Keratinocyte (primary cell): ENCODE measurements at places on chromosomes 2 and 18. TPM values are rescaled to one million over a fixed set of nuclear protein-coding genes. Genes with fewer than 3 reads are reported as not detected.

The SNED1 gene
- polyA plus RNA-seq, result under 0.01 to 0.12 TPM (median 0.04 TPM) in 3 replicates

The PGAP1 gene
- 4.4 to 7.1 TPM (median 5.6 TPM) in 3 replicates for polyA plus RNA-seq

DNA sequence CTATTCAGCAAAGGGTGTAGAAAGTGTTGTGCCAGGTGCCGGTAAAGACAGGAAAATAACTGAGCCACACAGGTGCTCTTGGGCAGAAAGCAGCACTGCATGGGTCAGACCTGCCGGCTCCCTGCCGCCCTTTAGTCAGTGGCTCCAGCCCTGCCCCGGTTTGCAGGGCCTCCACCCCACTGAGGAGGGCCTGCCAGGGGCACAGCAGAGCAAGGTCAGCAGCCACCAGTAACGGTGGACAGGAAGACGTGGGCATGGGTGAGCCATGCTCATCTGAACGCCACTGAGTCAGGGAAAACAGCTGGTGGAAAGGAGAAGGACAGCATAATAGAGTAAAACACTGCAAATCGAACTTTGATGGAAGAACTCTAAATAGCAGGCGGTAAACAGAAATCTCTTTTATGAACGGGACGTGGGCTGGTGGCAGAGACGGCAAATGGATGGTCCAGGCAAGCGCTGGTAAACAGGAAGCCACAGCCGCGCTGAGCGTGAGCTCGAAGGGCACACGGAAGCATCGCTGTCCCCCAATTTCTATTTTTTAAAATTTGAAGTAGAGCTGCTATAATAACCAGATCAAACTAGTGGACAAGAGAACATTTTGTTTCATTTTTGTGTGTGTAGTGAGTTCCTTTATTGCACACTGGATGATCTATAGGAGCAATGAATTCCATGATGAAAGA lies 141.8 kb upstream of the ALKAL2 start:
- peaks cover 9% of the 10 kb centered on the region for H3K4me1 ChIP-seq
- DNase-seq, result no peak
- no peak overlapping the region for H3K4me3 ChIP-seq
- no peaks in the 10 kb centered on the region for H3K36me3 ChIP-seq
- H3K27me3 ChIP-seq, result no peaks in the 10 kb centered on the region

DNA sequence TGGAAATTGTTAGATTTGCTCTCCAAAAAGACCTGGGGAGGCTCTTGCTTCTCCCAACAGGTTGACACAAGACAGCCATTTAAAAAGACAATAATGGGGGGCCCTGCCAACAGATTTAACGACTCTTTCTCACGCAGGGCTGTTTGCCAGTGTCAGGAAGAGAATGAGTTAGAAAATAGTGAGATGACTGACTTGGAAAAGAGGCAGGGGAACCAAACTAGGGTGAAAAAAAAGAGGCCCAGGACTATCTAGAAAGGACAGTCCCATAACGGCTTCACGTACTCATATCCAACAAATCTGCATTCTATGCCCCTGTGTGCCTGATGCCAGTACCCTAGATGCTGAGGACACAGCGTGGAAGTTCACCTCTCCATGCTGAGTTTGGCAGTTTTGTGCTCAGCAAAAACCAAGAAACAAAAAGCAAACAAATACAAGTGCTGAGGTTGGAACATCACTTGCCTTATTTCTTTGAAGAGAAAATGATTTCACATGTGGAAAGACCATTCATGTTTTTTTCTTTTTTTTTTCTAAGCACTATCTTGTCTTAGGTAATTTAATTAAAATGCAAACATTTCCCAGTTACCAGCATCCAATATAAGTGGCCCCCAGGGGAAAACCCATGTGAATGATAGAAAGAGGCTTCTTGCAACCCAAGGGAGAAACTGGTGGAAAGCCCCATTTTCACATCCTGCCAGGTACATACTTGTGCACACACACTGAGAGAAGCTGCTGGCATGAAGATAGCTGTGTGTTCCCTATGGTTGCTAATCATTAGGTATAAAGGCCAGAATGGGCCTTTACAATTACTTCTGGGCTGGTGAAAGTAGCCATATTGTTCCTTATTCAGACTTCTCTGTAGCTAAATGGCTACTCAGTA lies 10.6 kb upstream of the WIPF1 start:
- H3K36me3 ChIP-seq, result no peaks in the 10 kb centered on the region
- no peaks in the 10 kb centered on the region for H3K27me3 ChIP-seq
- H3K27ac ChIP-seq, result no peak overlapping the region
- DNase-seq, result no peak

- H3K27ac ChIP-seq, result no peak overlapping the region
- H3K36me3 ChIP-seq, result peaks cover 18% of the 10 kb centered on the region
- H3K4me1 ChIP-seq, result peaks cover 6% of the 10 kb centered on the region
- H3K4me3 ChIP-seq, result no peak overlapping the region
- H3K27me3 ChIP-seq, result no peaks in the 10 kb centered on the region
- DNase-seq, result no peak
Observed at GRCh38 chr18:79941473-79942119, 9.9 kb downstream of the SLC66A2 start.

GRCh38 chr2:144703852-144704708 lies 184.2 kb upstream of the ZEB2 start:
- DNase-seq, result peak; percentile 40
- H3K36me3 ChIP-seq, result no peaks in the 10 kb centered on the region
- no peak overlapping the region for H3K4me3 ChIP-seq
- no peaks in the 10 kb centered on the region for H3K27me3 ChIP-seq
- H3K4me1 ChIP-seq, result peaks cover 7% of the 10 kb centered on the region

GRCh38 chr2:38474715-38475566 lies 97.9 kb upstream of the ATL2 start:
- no peaks in the 10 kb centered on the region for H3K27me3 ChIP-seq
- no peak overlapping the region for H3K4me3 ChIP-seq
- no peak overlapping the region for H3K27ac ChIP-seq
- H3K36me3 ChIP-seq, result no peaks in the 10 kb centered on the region
- H3K4me1 ChIP-seq, result no peaks in the 10 kb centered on the region

The SLC40A1 gene
- polyA plus RNA-seq, result 0.02 to 0.18 TPM (median 0.09 TPM) in 3 replicates

DNA sequence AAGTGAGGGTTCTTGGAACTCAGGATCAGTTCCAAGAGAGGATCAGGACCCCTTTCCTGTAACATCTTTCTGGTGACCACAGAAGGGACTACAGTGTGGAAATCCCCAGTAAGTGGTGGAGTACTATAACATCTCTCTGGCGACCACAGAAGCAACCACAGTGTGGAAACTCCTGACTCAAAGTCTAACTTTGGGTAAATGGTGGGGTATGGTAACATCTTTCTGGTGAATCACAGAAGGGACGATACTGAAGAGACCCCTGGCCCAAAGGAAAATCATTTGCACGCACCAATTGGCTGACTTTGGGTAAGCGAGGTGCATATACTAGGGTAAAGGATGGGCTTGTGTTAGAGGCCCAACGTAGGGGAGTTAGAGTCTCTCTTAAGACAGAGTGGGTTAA lies 56.3 kb upstream of the GULP1 start:
- DNase-seq, result no peak
- H3K4me3 ChIP-seq, result no peak overlapping the region
- no peaks in the 10 kb centered on the region for H3K36me3 ChIP-seq
- H3K27ac ChIP-seq, result no peak overlapping the region

- no peaks in the 10 kb centered on the region for H3K36me3 ChIP-seq
- H3K27me3 ChIP-seq, result no peaks in the 10 kb centered on the region
- H3K27ac ChIP-seq, result no peak overlapping the region
- no peak overlapping the region for H3K4me3 ChIP-seq
Observed at GRCh38 chr2:222490131-222490530, 65.8 kb downstream of the SGPP2 start.

The SULT1C2 gene
- 0.06 TPM in 1 of 3 replicates, not detected in the others for polyA plus RNA-seq

DNA sequence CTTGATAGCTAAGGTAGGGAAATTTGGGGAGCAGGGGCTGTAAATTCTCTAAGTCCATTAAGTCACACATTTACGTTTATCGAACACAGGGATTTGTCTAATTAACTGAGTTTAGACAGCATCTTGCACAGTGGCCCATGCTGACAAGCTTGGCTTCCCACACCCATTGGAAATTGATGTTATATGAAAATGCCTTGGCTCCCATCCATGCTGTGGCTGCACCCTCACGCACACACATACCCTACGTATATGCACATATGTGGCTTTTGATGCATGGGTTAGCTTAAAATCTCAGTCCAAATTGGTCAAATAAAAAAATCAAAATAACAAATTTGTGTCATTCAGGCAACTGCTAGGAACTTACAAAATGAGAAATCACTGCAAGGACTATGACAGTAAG lies 37.8 kb downstream of the SEC11C start:
- H3K27ac ChIP-seq, result no peak overlapping the region
- H3K4me3 ChIP-seq, result no peak overlapping the region
- H3K27me3 ChIP-seq, result no peaks in the 10 kb centered on the region

DNA sequence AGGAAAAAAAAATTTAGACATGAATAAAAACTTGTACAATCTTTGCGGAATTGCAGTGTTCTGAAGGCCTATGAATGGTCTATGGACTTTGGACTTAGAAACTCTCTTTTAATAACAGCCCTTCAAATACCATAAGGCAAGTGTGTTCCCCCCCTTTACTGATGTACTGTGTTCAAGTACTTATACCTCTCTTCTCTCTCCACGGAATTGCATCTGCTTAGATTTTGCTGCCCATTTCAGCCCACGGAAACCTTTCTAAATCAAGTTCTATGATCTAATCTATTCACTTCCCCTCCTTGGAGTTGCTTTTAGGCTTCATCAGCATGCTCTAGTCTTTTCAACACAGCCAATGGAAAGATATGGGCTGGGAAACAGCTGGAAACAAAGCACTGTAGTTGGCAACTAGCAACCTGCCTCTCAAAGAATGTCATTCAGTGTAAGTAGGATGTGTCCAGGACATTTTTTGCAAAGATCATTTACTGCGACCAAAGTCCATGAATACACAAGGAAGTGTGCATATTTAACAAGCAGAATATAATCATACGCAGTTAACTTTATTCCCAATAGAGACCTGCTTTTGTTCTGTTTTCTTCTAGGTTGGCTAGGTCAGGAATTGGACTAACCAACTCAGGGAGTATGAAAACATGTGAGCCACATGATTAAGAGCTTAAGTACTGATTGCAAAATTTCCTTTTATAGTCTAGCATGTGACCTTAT lies 58.0 kb downstream of the SLC40A1 start:
- no peaks in the 10 kb centered on the region for H3K36me3 ChIP-seq
- DNase-seq, result no peak
- H3K27me3 ChIP-seq, result no peaks in the 10 kb centered on the region
- H3K4me3 ChIP-seq, result no peak overlapping the region

DNA sequence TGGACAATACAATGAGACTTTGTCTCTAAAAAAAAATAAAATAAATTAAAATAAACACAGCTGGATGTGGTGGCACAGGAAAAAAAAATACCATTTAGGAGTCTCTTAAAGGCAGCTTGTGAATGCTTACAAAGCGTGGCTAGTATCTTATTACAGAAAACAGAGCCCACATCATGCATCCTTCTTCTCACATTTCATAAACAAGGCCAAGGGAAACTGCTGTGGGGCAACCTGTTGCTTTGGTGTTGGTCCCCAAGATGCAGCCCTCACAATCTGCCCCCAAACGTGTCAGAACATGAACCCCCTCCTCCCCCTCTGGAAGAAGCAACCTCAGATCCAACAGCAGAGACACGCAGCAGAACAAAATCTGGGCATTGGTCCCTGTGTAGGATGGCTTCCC lies 2.6 kb downstream of the SLC14A1 start:
- no peaks in the 10 kb centered on the region for H3K36me3 ChIP-seq
- no peaks in the 10 kb centered on the region for H3K27me3 ChIP-seq
- DNase-seq, result no peak
- no peak overlapping the region for H3K4me3 ChIP-seq

- H3K4me3 ChIP-seq, result no peak overlapping the region
- H3K36me3 ChIP-seq, result no peaks in the 10 kb centered on the region
- DNase-seq, result peak; percentile 66
- no peaks in the 10 kb centered on the region for H3K27me3 ChIP-seq
- peaks cover 27% of the 10 kb centered on the region for H3K4me1 ChIP-seq
- H3K27ac ChIP-seq, result peak overlapping the region; percentile 90
Observed at GRCh38 chr2:9782197-9782719, 61.0 kb upstream of the TAF1B start.

The ALLC gene
- not detected in 3 replicates for polyA plus RNA-seq

DNA sequence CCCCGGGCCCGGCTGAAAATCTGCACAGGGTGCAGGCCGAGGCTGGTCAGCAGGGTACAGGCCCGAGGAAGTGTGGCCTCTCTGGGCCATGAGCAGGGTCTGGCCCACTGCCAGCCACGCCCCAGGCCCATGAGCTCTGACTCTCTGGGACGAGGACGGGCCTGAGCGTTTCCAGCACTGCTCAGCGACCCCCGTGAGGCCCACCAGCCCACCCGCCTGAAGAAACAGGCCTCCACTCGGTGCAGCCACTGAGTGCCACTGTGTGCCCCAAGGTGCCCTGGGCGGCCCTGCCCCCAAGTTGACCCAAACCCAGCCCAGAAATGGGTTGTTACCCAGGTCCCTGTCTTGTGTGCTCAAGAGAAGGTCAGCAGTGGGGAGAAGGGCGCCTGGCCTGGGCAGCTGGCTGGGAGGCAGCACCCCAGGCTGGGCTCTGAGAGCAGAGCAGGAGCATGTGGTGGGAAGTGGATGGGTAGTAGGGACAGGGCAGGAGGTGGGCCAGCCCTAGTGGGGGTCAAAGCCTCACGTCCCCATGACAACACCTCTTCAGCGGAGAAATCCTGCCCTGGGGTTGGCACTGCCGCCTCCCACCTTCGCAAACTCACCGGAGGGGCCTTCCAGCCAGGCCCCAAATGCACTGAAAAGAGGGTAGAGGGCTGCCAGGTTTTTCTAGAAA lies 2.1 kb upstream of the SNED1 start:
- peaks cover 38% of the 10 kb centered on the region for H3K27me3 ChIP-seq
- H3K27ac ChIP-seq, result no peak overlapping the region
- no peak for DNase-seq
- H3K36me3 ChIP-seq, result no peaks in the 10 kb centered on the region
- no peak overlapping the region for H3K4me3 ChIP-seq

- H3K36me3 ChIP-seq, result peaks cover 2% of the 10 kb centered on the region
- H3K4me3 ChIP-seq, result no peak overlapping the region
- no peak overlapping the region for H3K27ac ChIP-seq
- DNase-seq, result no peak
- H3K4me1 ChIP-seq, result no peaks in the 10 kb centered on the region
Observed at GRCh38 chr2:24874035-24874434, 46.0 kb downstream of the ADCY3 start.

DNA sequence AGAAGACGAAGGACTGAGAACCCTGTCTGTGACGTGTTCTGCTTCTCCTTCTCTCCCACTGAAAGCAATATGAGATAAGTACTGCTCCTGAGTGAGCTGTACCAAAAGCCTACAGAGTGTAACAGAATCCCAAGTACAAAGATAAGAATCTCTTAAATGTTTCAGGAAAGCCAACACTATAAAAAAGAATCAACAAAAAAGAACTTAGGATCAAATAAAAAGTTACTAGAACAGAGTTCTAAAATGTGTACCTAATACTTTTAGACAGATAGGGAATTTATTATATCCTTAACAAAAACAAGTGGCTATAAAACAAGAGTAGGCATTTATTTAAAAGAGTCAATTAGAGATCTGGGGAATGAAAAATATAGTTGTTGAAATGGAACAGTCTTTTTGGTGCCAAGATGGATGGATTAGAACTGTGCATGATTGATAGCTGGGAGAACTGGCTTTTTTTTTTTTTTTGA lies 49.0 kb downstream of the NCOA1 start:
- no peak for DNase-seq
- H3K27ac ChIP-seq, result no peak overlapping the region
- no peaks in the 10 kb centered on the region for H3K36me3 ChIP-seq
- H3K4me3 ChIP-seq, result no peak overlapping the region
- H3K27me3 ChIP-seq, result no peaks in the 10 kb centered on the region
